Activated CD4-positive, alpha-beta T cell treated with anti-CD3 and anti-CD28 coated beads for 48 hours (primary cell): ENCODE measurements at places on chromosomes 16 and 17.

- peak; percentile 65 for DNase-seq
These were observed at the start of gene ULK2 for GRCh38 chr17:19867329-19868078. Gene ULK2 (minus strand): TSS chr17:19867936. CDS start chr17:19867417, 519 bp downstream.

- DNase-seq: no peak
These were observed 11.7 kb upstream of the CD300H start for GRCh38 chr17:74578979-74579378.

GRCh38 chr17:81049372-81049911, 14.5 kb downstream of the BAIAP2 start:
- no peak for DNase-seq

DNA sequence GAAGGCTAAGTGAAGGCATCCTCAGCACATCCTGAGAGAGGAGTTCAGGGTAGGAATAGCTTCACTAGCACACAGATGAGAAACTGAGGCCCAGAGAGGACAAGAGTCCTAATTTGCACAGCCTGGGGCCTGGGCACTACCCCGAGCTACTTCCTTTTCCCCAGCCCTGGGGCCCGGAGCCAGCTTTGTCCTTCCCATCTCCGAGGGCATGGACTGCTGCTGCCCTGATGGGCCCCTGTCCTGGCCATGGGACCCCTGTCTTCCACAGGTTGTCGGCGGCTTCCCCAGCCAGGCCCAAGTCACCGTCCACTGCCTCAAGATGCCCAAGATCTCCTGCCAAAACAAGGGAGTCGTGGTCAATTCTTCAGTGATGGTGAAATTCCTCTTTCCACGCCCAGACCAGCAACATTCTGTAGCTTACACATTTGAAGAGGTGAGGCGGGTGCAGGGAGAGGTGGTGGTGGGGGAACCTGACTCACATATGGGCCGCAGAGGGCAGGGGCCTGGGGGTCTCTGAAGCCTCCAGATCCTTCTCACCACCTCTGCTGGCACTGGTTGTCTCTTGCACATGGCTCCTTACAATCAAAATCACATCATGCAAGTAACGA, 11.4 kb upstream of the NLRC5 start:
- DNase-seq: no peak

GRCh38 chr16:7962091-7962879, 628.0 kb downstream of the TMEM114 start:
- DNase-seq: no peak
